ENCODE measurements at places on chromosomes 3 and 15. TPM values are rescaled to one million over a fixed set of nuclear protein-coding genes. Genes with fewer than 3 reads are reported as not detected.

The NME9 gene
- polyA plus RNA-seq: 0.12 TPM

The LRRC34 gene
- 0.20 TPM for polyA plus RNA-seq

The RARB gene
- polyA plus RNA-seq: 2.2 TPM

The CYP8B1 gene
- polyA plus RNA-seq: not detected

The CLDN1 gene
- 28.8 TPM for polyA plus RNA-seq

The TRH gene
- not detected for polyA plus RNA-seq

The XCR1 gene
- 0.08 TPM for polyA plus RNA-seq

The TPRG1 gene
- 61.0 TPM for polyA plus RNA-seq

The CDCP1 gene
- 24.3 TPM for polyA plus RNA-seq

The CERS3 gene
- 69.9 TPM for polyA plus RNA-seq

The PPP1R14D gene
- 0.21 TPM for polyA plus RNA-seq

The LINGO1 gene
- polyA plus RNA-seq: 0.08 TPM

The ACAN gene
- 0.04 TPM for polyA plus RNA-seq

The PTH1R gene
- polyA plus RNA-seq: 2.0 TPM

The PRSS50 gene
- polyA plus RNA-seq: 0.06 TPM

Data from esophagus (tissue), 2 donors.